ENCODE measurements at places on chromosomes 11 and 22. TPM values are rescaled to one million over a fixed set of nuclear protein-coding genes. Genes with fewer than 3 reads are reported as not detected.

GRCh38 chr11:19306179-19306944, 65.6 kb upstream of the E2F8 start:
- DNase-seq, result no peak

- DNase-seq, result peak; percentile 22
These were observed 663.7 kb upstream of the B3GAT1 start for GRCh38 chr11:135075740-135076139.

DNA sequence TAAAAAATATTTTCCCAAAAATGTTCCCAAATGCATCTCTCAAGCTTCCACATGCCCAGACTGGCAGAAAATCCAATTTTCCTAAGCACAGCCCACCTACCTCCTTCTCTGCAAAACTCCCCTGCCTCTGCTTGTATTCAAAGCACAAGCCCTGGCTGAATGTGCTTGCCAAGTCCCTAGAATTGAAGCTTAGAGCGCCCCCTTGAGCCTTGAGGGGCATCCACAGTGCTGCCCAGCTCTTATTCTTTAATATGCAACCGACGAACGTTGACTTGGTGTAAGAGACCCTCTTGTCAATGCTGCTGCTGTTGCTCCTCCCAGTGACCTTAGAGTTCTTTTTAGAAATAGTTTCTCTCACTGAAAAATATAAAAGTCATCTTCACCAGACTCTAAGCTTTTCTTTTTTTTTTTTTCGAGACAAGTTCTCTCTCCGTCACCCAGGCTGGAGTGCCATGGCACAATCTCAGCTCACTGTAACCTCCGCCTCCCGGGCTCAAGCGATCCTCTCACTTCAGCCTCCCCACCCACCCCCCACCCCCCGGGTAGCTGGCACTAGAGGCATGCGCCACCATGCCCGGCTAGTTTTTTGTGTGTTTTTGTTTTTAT, 63.5 kb upstream of the CAPRIN1 start:
- DNase-seq, result peak; percentile 56

- DNase-seq, result no peak
These were observed 722 bp downstream of the IFITM10 start for GRCh38 chr11:1749395-1750351.

GRCh38 chr11:92844197-92844596, 125.3 kb upstream of the MTNR1B start:
- DNase-seq, result no peak

DNA sequence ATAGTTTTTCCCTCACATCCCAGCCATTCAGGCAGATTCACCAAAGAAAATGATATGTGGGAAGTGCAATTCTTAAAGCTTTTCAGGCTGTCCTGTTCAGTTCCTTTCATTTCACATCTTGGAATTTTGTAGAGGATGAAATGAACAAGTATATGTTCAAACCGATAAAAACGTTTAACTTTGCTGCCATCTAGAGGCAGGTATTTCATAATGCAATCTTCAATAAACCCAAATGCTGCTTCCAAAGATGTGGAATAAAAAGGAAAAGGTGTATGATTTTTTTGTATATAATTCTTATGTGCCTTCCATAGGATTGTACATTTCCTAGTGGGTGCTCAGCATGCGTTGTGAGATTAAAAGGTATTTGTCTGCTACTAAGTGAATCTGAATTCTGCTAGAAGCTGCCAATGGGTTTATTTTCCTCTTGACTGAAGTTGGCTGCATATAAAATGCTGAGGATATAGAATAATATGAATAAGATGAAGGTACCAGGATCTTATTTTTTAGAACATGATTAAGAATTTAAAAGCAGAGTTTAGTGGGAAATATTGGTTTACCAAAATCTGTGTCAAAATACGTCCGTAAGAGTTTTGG, 199.3 kb downstream of the PGR start:
- DNase-seq, result no peak

- DNase-seq, result no peak
These were observed 1.5 kb downstream of the ROBO4 start for GRCh38 chr11:124896071-124896750.

GRCh38 chr22:40394607-40395006, 24.2 kb downstream of the SGSM3 start:
- DNase-seq, result no peak

DNA sequence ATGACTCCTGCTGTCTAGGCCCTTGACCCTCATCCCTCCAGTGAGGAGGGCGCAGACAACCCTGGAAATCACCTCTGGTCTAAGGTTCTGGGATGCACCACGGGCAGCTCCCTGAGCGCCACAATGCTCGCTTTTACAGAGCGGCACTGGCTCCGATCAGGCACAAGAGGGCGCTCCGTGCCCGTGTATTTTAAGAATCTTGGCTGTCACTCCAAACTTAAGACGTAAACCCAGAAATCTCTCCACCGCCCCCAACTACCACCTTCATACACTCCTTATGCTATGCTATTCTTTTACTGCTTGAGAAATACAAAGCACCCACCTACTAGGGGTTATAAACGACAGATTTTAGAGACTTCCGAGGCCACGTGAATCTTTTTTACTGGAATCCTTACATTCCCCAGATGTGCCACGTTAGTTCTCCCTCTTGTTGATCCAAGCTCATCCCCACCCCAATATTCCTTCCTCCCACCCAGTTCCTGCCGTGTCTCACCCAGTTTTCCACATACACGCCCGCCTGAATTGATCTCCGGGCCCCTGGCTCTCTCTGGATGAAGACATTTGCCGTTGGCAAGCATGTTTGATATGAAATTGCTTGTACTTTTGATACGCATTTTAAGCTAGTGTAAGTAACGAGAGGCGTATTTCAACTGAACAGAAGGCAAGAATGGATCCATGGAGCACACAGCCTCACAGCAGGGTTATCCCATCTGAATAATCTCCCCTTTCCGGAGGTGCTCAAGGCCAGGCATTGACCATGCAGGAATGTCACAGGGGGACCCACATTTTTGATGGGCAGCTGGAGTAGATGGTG, 453.5 kb downstream of the OPCML start:
- DNase-seq, result no peak

- DNase-seq, result no peak
These were observed 12.4 kb downstream of the PICK1 start for GRCh38 chr22:38069372-38070249.

- DNase-seq, result no peak
These were observed 210.4 kb upstream of the GRIA4 start for GRCh38 chr11:105399511-105399910.

DNA sequence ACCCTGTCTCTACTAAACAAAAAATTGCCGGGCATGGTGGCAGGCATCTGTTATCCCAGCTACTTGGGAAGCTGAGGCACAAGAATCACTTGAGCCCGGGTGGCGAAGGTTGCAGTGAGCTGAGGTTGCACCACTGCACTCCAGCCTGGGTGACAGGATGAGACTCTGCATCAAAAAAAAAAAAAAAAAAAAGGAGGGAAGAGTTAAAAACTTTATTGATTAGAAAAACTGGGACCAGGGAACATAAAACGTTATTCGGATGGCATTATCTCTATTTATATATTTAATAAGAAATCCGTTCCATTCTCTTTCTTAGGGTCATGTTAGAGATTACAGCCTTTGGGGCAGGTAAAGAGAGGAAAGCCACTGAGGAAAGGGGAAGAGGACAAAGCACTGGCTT, 197.5 kb downstream of the BCR start:
- no peak for DNase-seq

DNA sequence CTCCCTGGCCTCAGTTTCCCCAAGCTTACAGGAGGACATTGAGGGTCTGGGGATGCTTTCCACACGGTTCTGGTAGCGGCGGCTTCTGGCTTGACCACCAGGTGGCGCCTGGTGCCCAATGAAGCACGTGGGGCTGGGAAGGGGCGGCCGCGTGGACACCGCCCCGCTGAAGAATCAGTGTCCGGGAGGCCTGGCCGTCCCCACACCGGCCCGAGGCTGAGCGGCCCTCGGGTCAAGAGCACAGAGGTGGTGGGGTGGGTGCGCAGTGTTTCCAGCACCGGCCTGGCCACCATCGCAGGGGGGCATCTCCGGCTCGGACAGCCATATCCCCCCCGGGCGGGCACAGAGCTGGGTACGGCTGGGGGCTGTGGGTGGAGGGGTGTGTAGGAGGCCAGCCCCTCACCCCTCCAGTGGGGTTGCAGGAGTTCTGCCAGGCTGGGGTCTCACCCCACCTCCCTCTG, 27.8 kb upstream of the PPARA start:
- DNase-seq, result peak; percentile 15

GRCh38 chr11:121650351-121651256, 197.8 kb upstream of the SORL1-AS1 start:
- DNase-seq, result no peak

DNA sequence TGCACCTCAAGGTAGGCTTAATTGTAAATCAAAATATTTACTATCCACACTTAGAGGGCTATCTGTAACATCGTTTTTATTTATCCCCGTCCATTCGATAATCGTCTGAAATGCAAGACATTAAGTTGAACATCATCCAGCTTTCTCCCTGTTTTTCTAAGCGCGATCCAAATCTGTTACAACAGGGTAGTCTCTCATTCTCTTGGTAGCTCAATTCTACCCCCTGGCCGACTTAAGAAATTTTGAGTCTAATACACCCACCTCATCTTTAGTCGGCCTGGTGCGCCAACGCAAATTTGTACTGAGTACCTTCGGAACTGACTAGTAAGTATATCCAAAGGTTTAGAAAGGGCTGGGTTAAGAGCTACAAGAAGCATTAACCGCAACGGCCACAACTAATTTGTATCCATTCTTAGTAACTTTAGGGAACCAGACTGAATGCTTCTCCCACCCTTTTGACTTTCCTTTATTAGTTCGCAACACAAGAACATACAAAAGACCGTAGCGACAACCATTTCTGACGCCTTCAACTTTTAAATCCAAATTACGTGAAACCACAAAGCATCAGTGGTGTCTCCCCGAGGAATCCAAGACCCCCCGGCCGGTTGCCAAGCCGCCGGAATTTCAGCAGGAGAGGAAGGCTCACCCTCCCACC, 1.0 kb upstream of the ZNF143 start:
- DNase-seq, result peak; percentile 13

GRCh38 chr11:76763573-76764346, 19.4 kb upstream of the TSKU start:
- DNase-seq, result peak; percentile 75

DNA sequence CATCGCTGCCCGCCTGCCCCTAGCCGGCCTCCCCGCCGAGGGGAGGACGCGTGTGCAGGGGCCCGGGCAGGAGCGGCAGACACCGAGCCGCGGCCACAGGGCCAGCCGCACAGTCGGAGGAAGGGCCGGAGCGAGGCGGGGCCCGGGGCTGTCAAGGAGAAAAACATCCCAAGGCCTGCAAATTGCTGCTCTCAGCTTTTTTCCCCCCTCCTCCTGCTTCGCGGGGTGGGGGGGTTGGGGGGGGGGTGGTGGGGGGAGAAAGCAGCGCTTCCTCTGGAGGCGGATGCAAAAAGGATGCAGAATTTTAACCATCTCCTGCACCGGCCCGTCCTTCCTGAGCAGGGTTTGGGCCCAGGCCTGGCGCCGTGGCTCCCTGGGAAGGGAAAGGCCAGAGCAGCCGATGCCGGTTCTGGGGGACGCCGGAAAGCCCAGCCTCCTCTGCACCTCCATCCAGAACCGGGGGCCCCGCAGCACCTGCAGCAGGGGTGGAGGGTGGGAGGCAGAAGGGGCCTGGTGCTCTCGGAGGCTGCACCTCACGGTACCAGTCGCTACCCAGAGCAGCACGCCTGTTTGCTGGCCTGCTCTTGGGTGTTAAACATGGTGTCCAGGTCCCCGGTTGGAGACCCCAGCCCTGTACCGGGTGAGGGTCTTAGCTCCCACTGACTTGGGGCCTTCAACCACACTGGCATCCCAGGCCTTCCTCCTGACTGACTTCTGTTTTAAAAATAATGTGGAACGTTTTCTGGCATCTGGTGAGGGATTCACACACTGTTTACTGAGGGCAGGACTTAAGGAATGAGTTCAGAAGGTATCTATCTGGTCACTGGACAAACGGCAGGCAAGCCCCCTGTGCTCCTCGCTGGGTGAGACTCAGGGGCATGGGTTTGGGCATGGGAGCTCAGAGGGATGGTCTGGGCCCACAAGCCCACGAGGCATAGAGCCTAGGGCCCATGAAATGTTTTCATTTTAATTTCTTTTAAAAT, 77.4 kb upstream of the WNT7B start:
- no peak for DNase-seq

DNA sequence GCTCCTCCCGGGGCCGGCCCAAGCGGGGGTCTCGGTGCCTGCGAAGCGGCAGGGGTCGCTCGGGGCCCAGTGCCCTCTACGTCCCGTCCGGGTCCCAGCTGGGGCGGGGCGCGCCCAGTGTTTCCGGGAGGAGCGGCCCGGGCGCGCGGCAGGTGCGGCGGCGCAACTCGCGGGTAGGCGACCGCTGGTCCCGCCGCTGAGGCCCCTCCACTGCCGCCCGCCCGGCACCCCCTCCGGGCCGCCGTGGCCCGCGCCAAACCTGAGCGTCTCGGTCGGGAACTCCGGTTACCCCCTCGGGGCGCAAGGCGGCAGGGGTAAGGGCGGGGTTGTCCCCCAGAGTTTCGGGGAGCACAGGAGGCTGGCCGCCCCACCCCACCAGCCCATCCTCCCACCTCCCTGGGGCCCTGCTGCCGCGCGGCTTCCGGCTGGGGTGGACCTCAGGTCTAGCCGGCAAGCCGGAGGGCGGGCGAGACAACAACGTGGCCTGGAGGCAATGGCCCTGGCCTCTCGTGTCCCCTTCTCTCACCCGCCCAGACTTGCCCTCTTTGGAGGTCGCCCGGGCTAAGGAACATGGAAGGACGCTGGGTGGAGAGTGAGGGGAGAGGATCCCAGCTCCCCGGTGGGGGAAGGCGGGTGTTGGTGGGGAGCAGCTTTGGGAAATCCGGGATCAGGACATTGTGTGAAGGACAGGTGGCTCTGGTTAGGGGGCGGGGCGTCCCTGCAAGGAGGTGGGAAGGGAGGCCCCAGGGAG, 398 bp upstream of the CRACR2B start:
- DNase-seq, result no peak

DNA sequence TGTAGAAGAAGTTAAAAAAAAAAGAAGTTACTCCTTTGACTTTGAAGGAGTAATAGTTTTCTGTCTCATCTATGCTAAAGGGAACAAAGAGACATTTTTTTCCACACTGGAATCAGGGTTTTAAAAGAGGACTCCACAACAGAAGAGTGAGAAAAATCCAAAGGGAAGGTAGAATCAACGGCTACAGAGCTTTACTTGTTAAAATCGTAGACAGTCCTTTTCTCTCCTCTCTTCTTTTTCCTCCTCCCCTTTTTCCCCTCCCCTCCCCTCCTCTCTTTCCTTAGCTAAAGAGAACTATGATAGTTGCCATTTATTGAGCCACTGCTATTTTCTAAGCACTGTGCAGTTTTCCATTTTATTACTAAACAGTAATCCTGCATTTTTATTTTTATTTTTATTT, 29.2 kb downstream of the DDIAS start:
- no peak for DNase-seq

GRCh38 chr22:19128946-19129727, 2.0 kb upstream of the TSSK2 start:
- no peak for DNase-seq

The PPFIA1 gene
- total RNA-seq, result 31.9 TPM

The SYCE3 gene
- total RNA-seq, result not detected

The FOLR2 gene
- not detected for total RNA-seq

The VPREB1 gene
- total RNA-seq, result not detected

The OR8G5 gene
- total RNA-seq, result not detected

The KDM4E gene
- total RNA-seq, result not detected

The SERHL2 gene
- total RNA-seq, result 3.4 TPM

The DEPDC7 gene
- 0.35 TPM for total RNA-seq

The C1QTNF4 gene
- 0.11 TPM for total RNA-seq

The OR2D2 gene
- total RNA-seq, result 0.18 TPM

The OVOL1 gene
- not detected for total RNA-seq

The GLYAT gene
- total RNA-seq, result not detected

The PTPRCAP gene
- 0.40 TPM for total RNA-seq

The OLFML1 gene
- total RNA-seq, result not detected

Measured in pulmonary artery endothelial cell (primary cell).